ENCODE measurements at places on chromosomes 5 and 9.

DNA sequence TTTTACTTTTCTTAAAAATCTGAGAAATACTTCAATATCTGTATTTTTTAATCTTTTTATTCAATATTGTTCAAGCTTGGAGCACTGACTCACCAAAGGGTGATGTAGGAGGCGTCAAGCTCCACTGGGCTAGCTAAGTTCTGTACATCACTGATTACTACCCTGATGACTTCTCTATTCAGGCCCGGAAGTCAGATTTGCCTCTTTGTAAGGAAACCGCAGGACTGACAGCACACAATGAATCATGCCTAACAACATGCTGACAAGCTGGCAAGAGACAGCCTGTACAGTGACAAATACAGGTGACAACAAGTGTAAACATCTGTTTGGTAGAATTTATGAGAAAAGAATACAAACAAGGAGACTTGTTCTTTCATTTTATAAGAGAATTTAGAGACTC is 627.9 kb upstream of the RORB start:
- peak; percentile 37 for DNase-seq

DNA sequence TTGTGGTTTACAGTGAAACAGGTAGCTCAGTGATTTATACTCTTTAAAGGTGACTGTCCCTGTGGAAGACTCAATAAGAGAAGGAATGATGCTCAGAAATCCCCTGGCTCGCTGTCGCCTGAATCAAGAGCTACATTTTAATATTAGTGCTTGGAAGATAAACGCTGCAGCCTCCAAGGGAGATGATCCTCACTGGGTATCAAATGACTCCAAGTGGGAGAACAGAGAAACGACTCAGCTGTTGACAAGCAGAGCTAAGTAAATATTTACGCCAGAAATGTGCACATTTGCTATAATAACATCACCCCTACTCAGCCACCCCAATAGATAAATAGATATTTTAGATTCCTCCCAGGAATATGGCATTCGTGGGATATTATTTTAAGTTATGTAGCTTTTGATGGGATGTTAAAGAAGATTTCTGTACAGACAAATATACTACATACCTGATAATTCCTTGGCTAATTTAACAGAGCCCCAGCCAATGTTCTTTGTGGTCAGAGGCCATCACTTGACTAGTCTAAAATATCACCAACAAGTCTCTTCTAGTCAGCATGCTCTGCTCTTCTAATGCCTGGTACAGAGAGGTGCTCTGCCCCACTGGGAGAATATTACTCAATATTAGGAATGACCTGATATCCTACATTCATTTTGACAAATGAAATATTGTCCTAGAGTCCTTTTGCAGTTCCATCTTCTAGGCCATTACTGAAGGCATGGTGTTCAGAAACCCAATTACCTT is 18.3 kb upstream of the CCDC192 start:
- DNase-seq: no peak

DNA sequence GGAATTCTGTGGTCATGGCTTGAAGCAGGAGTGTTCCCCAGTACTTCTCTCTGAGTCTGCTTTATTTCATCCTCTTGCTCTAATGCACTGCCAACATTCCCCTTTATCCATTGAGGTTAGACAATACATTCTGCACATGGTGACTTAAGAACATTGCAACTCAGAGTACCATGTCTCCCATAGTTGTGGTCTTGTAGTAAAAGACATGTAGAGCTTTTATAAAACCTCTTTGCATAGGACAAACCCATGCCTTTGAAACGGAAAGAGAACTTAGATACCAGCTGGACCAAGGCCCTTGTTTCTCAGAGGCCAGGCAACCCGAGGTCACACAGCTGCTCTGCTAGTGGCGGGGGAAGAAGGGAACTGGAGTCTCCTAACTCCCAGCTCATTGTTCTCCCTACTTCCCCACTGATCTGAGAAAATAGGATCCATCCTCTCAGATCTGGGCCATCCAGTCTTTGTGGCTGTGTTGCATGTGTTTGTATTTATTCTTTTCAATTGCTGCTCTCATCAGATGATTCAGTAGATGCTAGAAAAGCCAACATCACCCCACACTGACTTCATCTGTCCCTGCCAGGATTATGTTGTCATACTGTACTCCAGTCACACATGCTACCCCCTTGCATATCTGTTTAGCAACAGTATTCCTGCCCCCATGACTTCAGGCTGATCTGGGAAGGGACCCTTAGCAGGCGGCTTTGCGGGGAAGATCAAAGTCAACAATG is 236.9 kb downstream of the SAXO1 start:
- DNase-seq: no peak

GRCh38 chr9:137988701-137989100 is 111.1 kb downstream of the CACNA1B start:
- no peak for DNase-seq

DNA sequence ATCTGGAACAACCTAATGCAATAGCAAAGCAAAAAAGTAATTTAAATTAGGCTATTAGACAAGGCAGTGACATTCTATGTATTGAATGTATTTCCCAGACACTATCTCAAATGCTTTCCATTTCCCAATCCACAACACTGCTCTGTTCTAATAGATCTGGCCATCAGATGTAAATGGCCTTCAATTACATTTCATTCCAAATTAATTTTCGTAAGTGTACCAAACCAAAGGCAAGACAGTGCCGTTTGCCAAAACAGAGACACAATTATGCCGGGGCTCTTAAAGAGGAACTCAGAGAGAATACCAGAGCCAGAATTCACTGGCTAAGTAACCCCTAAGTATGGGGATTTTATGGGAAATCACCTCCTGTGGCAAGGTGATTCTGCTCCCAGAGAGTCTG is 63.1 kb downstream of the GNAQ start:
- DNase-seq: no peak

DNA sequence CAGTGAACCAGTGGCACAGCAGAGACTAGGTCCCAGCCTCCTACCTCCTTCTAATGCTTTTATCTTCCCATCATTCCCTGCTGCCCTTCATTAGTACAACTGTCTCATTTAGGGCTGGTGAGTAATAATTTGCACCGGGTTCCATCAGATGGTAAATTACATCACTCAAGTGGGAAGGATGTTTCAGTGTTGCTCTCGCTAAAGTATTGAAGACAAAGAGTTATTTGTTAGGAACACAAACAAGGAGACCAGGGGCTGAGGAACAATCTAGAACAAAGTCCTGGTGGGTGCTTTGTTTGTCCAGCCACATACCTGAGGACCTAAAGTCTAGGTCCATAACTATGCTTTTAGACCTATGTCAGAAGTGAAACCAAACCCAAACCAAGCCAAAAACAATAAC is 52.4 kb downstream of the SEC61B start:
- no peak for DNase-seq

- no peak for DNase-seq
Measured at GRCh38 chr5:122420091-122420490, 108.1 kb downstream of the SNCAIP start.

DNA sequence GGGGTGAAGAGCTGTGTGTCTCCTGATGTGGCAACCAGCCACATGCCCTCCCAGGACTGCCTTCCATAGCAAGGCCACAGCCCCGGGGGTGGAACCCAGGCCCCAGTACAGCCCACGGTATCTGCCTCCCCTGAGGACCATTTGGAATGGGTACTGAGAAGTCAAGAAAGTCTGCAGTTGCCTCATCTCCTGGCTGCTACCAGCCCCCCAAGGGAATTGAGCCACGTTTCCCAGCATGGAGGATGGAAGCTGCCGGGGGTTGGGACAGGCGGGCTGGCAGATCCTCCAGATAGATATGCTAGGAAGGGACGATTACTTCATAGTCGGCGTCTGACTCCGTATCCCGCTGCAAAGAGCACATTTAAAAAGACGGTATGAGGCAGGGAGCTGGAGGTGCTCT is 5.5 kb upstream of the DMRT2 start:
- no peak for DNase-seq

GRCh38 chr5:67537439-67538148 is 341.0 kb upstream of the CD180 start:
- no peak for DNase-seq

GRCh38 chr9:89478821-89479668 is 18.9 kb downstream of the SEMA4D start:
- peak; percentile 75 for DNase-seq

DNA sequence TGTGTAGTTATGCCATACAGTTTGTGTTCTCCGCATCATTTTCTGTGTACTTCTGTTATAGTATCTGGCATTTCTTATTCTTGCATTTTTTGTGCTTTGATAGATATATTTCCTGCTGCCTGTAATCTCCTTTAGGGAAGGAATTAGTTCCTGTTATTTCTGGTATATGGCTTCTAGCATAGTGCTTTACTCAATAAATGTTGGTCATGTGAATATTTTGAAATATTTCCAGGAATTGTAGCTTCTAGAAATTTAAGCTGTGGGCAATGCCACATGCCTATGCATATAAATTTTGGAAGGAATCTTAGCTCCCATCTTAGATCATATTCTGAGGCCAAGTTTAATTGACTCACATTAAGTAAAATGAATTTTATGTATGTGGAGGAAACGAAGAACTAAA is 11.5 kb upstream of the PRRC1 start:
- DNase-seq: no peak

GRCh38 chr5:181087309-181087708 is 43.7 kb downstream of the OR2V1 start:
- DNase-seq: no peak

DNA sequence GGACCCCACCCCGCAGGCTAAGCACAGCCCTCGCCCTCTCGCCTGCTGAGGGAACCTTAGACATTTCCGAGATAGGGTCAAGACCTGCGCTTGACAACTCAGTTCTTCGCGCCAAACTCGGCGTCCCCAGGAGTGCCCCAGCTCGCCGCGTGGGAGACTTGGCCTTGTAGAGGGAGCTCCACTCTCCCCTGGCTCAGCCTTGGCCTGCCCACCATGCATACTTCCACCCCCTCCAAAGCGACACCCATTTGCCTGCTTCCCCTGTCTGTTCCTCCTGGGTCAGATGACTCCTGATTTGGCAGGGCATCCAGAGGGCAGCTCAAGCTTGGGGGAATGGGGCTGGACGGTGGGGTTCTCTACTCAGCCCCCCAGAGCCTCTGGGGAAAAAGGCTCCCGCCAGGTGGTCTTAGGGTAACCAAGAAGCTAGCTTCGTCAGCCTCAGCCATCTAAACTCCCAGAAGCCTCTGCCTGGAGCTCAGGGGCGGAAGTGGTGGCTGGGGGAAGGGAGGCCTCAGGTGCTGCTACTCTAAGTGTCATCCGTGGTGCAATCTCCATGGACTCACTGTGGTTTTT is 560 bp downstream of the DOCK2 start:
- DNase-seq: peak; percentile 79

DNA sequence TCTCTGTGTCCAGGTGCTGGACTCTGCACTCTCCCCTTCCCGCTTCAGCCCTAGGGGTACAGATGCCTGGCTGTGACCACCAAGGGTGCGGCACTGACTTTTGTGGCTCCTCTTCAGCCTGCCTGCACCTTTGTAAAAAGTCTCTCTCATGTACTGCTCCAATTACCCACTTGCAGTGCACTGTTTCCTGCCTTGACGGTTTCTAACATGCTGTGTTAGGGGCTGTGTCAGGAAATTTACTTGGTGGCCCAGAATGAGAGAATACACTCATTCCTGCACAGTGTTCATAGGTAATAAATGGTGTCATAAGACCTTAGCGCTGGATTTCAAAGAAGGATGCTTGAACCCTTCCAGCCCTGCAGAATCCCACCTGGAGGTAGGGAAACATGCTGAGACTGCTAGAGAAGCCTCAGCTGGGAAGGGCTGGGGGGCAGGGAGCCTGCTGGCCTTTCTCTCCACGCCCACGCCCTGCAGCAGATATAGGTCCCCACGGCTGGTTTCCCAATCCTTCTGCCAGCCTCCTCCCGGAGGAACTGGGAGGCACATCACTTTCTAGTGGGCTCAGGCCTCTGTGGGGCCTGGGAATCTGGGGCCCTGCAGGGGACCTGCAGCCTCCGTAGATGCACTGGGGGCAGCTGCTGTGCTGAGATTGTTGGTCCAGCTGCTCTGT is 17.6 kb upstream of the HRH2 start:
- no peak for DNase-seq

DNA sequence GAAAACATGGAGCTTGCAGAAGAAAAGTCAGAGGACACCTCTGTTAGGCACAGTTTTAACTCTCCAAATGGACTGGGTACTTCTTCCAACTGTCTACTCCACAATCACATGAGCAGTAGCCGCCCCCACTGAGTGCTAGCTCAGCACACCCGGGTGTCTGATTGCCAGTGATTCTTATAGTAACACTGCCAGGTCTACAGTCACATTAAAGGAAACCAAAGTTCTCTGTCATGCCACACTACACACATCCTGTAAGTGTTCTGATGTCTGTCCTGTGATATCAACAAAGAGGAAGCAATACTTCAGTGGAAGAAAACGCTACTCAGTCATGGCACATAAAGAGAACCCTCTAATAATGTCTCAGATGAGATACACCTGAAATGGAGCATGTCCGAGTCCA is at the start of gene HAVCR2:
Gene HAVCR2, minus strand, starts transcription at position 69 of the 400 bp plus-strand sequence. Its CDS starts 61 bp downstream, at position 8.
- peak; percentile 70 for DNase-seq

DNA sequence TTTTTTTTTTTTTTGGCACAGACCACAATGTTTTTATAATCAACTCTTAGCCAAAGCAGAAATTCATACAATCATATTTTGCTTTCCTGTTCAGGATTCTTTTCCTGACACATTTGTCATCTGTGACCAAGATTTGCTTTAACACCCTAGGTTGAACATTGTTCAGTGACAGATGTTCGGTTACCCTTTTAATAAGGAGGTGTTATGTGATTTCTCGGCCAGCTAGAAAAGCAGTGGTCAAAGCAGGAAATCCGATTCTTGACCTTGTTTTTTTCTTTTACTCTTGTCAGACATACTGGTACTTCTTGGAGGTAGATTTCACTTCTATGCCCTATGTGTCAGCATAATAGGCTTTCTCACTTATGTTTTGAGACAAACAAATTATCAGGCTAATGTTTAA is 335.3 kb upstream of the ACTBL2 start:
- no peak for DNase-seq

DNA sequence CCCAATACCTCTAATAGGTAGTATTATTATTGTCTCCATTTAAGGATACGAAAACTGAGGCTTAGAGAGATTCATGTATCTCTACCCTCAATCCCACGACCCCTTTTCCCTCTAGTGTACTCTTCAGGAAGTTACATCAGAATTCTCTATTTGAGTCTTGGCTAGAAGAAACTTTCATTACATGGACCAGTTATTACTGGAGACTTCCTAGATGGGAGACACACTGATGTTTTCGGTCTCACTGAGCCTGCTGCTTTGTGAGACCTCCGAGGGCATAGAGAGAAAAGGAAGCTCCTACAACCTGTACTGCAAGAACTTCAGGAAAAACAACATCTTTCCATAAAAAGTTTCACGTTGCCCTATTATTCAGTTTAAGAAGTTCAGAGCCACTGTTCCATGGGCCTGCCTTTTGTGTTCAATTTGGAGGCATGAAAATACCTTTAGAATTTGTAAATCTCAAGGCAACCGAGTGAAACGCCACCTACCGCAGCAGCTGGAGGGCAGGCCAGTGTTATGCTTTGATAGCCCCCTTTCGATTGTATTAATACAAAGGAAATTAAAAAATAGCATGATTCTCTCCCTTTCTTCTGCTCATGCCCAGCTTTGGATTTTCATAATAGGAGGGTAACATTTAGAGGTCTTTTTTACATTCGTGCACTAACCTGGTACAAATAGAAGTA is 223.3 kb downstream of the EBF1 start:
- DNase-seq: no peak

- no peak for DNase-seq
Measured at GRCh38 chr5:93805616-93806379, 64.4 kb upstream of the POU5F2 start.
